IMR-90 (cell line): ENCODE measurements at places on chromosomes 7 and 10. TPM values are rescaled to one million over a fixed set of nuclear protein-coding genes. Genes with fewer than 3 reads are reported as not detected.
A peak's percentile ranks its signal among the peaks of the same experiment; 100 is the strongest.

CDHR3 gene
- 1.6 and 1.7 TPM in 2 replicates for total RNA-seq

DNA sequence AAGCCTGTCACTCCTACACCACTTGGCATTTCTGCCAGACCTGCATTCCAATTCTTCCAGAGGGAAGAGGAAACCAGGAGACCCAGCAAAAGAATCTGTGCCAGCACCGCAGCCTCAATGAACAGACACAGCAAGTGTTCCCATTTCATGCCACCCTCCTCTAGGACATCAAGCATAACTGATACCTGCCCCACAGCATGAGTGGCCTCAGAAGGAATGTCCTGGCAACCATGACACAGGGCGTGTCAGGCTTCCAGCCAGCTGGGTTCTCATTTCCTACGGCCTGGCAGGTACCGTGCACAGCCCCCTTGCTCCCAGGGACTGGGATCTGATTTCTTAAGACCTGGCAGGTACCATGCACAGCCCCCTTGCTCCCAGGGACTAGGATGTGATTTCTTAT is 7.8 kb downstream of the MAD1L1 start:
- no peaks in the 10 kb centered on the region for H3K4me1 ChIP-seq
- peaks cover 58% of the 10 kb centered on the region for H3K36me3 ChIP-seq
- DNase-seq = no peak
- H3K4me3 ChIP-seq = no peak overlapping the region

DNA sequence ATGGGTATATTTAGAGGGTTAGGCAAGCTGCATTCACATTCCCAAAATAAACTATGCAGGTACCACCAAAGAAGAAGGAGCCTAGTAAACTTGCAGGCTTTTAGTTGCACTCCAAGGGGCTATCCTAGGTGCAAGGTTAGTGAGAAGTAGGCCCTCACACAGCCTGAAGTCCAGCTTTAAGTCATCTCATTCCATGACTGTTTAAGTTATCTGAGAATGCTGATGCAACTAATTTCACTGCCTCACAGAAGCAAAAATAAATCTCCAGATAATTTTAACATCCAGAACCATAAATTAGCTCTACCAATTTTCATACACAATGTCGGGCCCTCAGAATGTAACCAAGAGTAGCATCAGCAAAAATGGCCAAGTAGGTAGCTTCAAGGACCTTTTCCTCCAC is 34.3 kb upstream of the HHEX start:
- no peak overlapping the region for H3K4me3 ChIP-seq
- peaks cover 4% of the 10 kb centered on the region for H3K4me1 ChIP-seq
- H3K27me3 ChIP-seq = no peaks in the 10 kb centered on the region
- DNase-seq = peak; percentile 38
- H3K27ac ChIP-seq = peak overlapping the region; percentile 70; the same call in 1 of the 2 replicates

DNA sequence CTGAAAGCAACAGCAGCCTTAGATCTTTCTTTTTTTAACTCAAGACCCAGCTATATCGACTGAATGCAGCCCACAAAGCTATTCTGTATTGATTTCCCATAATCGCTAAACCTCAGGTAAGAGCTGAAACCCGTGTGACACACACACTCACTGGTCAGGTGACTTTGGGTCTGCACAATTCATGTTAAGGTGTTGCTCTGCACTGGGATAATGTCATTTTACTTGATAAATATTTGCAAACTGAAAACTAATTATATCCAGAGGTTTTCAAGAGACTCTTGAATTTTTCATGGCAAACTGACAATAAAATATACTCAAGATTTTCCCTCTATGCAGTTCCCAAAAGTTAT is 33.1 kb downstream of the SCRN1 start:
- H3K36me3 ChIP-seq = peaks cover 25% of the 10 kb centered on the region
- DNase-seq = no peak
- no peak overlapping the region for H3K4me3 ChIP-seq

DNA sequence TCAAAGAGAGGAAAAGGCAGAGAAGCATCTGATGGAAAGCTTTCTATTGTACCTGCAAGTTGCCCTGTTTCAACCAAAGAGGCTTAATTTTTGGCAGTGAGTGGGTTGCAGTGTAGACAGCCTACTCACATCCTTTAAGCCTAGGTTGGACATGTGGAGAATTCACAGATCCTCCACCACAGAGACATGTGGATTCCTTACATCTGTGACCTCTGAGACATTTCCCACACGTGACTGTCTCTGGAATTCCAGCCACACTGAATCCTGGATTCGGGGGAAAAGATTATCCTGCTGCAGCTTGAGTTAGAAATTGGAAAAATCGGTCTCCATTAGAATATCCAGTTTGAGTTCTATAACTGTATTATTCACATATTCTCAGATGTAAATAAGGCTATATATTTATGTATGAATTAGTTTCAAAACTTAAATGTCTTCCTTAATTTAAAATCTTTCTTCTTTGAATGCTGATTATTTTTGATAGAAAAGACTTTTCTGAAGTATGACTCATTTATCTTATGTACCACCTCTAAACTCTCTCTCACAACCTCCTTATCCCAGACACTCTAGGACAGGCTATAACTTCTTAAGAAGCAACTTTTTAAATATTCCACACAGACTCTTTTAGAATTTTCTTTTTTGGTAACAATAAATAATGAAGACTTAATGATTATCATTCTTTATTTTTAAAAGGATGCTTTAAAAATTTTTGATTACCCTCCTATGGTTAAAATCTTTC is 123.3 kb downstream of the TWIST1 start:
- no peak overlapping the region for H3K27ac ChIP-seq
- no peak overlapping the region for H3K4me3 ChIP-seq
- no peaks in the 10 kb centered on the region for H3K36me3 ChIP-seq

DNA sequence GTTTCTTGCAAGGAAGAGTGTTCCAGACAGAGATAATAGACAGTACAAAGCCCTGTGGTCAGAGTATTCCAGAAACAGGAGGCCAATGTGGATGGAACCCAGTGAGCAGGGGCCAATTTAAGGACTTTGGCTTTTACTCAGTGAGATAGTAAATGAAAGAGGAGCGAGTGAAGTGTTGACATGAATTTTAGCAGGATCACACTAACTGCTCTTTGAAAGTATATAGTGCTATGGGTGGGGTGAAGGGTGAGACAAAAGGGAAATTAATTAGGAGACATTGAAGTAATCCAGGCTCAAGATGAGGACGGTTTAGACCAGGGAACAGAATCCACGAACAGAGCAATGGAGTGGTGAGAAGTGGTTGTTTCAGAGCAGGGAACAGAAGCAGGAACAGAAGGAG is 62.2 kb upstream of the TES start:
- DNase-seq = no peak
- no peak overlapping the region for H3K4me3 ChIP-seq
- 0 out of 2 replicates have a peak, but pooled peaks cover 2% of the 10 kb centered on the region for H3K4me1 ChIP-seq
- H3K36me3 ChIP-seq = no peaks in the 10 kb centered on the region

GRCh38 chr7:1492221-1492620 is 12.0 kb downstream of the INTS1 start:
- H3K4me3 ChIP-seq = no peak overlapping the region
- H3K4me1 ChIP-seq = no peaks in the 10 kb centered on the region
- DNase-seq = no peak
- no peak overlapping the region for H3K27ac ChIP-seq
- no peaks in the 10 kb centered on the region for H3K27me3 ChIP-seq
- H3K36me3 ChIP-seq = peaks cover 69% of the 10 kb centered on the region

GRCh38 chr7:12458520-12459131 is 55.0 kb upstream of the VWDE start:
- no peaks in the 10 kb centered on the region for H3K4me1 ChIP-seq
- no peaks in the 10 kb centered on the region for H3K36me3 ChIP-seq
- H3K27me3 ChIP-seq = no peaks in the 10 kb centered on the region
- H3K4me3 ChIP-seq = no peak overlapping the region
- no peak overlapping the region for H3K27ac ChIP-seq
